Activated CD4-positive, alpha-beta T cell treated with anti-CD3 and anti-CD28 coated beads, Interleukin-10, Interleukin-2, amounts not matched to agents 100 ng/mL and 50 ng/mL, durations not matched to agents 16 hours and 8 hours (primary cell): ENCODE measurements at places on chromosomes 3 and 15.
A peak's percentile ranks its signal among the peaks of the same experiment; 100 is the strongest.

DNA sequence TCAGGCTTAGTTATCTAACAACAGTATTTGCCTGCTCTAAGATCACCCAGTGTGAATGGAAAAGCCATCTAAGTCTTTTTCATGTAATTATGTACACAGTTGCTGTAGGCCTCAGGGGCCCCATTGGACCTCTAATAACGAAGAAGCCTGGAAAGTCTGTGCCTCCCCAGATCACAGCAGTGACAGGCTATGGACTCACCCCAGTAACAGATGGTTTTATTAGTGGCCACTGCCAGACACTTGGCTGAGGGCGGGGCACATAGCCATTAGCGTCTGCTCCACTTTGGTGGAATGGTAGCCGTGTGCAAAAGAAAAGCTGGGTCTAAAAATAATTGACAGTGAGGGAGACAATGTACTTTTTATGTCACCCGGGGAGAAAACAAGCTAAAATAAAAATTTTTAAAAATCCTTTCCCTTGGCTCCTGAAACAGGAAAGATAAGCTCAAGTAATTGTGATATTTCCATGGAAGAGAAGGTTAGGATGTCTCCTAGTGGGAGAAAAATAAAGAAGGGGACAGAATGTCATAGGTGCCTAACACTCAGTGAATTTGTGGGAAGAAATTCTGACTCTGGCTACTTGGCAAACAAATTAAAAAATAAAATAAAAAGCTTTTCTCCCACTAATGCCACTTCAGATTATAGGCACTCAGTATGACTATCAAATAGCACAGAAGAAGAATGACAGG is 44.3 kb upstream of the ZNF385D start:
- no peak for DNase-seq

GRCh38 chr3:41346698-41347270 is 147.5 kb downstream of the CTNNB1 start:
- no peak for DNase-seq

- DNase-seq = peak; percentile 44
Measured at GRCh38 chr15:74789741-74790079, 7.8 kb downstream of the CSK start.

DNA sequence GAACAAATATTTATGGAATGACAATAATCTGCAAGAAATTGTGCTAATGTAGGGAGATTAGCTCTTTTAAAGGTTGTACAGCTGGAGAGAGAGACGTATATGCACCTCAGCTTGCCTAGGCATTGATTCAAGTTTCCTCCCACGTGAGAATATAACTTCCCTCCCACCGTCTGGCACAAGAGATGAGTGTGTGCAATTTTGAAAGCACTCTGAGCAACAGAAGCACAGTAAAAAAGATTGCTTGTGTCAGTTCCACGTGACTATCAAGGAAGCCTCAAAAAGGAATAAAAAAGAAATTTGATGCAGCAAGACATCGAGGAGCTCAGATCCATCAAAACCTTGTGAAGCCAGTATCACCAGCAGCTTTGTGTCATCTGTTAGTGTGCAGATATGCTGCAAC is 435.3 kb downstream of the TUSC7 start:
- no peak for DNase-seq

- DNase-seq = no peak
Measured at GRCh38 chr3:55622733-55623132, 135.6 kb upstream of the WNT5A start.

GRCh38 chr3:135887220-135887619 is 78.3 kb upstream of the PPP2R3A start:
- no peak for DNase-seq

GRCh38 chr15:52787549-52788098 is 2.5 kb downstream of the ONECUT1 start:
- no peak for DNase-seq

DNA sequence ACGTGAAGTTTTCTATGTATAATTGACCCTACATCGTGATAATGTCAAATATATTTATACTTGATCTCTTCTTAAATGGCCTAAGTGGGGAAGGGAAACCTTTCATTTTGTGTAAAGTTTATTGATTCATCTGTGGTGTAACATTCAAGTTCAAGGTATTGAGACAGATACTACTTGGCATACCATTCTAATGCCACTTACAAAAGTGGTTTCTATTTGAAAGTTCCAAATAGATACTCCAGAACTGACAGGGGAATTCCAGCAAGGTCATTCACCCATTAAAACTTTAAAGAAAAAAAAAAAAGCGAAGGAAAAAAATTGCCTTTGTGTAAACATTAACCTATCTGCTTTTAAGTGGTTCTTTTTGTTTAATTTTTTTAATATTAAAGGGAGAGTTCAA is 45.3 kb upstream of the MAP3K13 start:
- DNase-seq = no peak

GRCh38 chr3:129575997-129576384 is 30.5 kb downstream of the PLXND1 start:
- no peak for DNase-seq

DNA sequence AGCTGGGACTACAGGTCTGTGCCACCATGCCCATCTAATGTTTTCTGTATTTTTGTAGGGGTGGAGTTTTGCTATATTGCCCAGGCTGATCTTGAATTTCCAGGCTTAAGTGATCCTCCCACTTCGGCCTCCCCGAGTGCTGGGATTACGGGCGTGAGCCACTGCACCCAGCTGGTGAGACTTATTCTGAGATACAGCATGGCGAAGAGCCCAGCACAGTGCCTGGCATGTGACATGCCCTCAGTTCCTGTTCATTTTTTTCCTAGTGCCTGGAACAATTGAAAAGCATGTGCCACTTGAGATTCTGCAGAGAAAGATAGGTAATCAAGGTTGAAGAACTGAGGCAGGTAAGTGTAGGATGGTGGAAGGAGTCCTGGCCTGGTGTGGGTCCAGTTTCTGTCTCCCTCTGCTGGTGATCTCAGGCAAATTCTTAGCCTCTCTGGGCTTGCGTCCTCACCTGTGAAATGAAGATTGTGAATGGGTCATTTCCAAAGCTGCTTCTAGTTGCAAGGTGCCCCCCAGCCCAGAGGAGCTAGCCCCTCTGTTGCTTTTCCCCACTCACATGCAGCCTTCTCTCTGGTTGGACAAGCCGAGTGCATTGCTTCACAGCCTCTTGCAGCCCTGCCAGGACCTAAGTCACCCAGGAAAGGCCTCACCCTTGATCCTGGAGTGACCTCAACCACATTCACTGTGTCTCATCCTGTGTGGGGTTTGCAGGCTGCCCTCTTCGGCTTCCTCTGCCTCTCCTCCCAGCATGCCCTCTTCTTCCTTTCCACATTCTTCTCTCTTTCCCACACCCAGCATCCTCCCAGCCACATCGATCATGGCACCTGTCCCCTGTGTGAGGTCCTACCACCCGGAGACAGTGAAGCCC is 4.3 kb upstream of the RHCG start:
- peak; percentile 17 for DNase-seq

DNA sequence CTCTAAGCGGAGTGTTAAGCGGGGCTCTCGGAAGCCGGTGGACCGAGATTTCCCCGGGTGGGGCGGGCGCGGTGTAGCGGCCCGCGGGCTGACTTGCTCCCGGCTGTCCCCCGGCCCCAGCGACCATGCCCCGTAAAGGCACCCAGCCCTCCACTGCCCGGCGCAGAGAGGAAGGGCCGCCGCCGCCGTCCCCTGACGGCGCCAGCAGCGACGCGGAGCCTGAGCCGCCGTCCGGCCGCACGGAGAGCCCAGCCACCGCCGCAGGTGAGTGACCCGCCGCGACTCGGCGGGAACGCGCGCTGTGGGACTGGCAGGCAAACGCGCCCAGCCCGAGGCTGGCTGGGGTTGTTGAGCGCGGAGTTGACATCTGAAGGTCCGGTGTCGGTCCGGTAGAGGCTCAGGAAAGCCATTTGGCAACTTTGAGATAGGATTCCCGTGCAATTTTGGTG is 1.3 kb downstream of the SMC4 start:
- DNase-seq = peak; percentile 24

DNA sequence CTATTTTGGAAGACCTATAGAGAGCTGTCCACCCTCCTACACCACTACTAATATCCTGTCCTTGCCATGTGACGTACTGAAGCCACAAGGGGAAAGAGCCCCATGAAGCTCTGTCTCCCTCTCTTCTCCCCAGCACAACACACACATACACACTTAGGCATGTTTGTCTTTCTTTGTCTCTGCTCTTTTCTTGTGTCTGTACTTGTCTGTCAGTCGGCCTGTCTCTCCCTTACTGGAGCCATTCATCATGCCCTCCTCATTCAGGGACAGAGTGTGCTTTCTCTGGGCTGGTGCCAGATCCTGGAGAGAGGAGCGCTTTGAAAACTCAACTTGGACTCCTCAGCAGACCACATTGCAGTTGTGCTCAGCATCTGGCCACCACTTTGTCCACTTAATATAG is 47.6 kb downstream of the PSMD6 start:
- DNase-seq = no peak

GRCh38 chr3:152328841-152329240 is 60.1 kb downstream of the MBNL1 start:
- DNase-seq = no peak
